ENCODE measurements at places on chromosomes 3 and 15. TPM values are rescaled to one million over a fixed set of nuclear protein-coding genes. Genes with fewer than 3 reads are reported as not detected.

- H3K27ac ChIP-seq: no peak overlapping the region
- no peak for DNase-seq
- H3K27me3 ChIP-seq: no peaks in the 10 kb centered on the region
- H3K4me1 ChIP-seq: no peaks in the 10 kb centered on the region
- no peaks in the 10 kb centered on the region for H3K36me3 ChIP-seq
- H3K4me3 ChIP-seq: no peak overlapping the region
Observed at GRCh38 chr3:127867412-127867811, 45.1 kb upstream of the MGLL start.

DNA sequence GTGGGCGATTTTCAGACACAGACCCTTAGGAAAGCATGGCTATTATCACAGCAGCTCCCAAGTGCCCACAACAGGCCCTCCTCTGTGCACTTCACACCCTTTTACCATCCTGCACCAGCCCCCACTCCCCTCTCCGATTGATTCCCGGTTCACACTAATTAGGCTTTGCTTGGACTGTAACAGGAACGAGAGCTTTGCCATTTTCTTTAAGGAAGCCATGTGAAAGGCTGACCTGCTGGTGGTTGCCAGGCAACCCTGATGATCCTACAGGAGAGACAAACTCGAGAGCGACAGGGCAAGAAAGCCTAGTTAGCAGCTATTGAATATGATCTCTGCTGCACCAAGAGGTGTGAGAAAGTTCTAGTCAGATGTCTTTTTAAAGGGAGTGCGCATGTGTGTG lies 28.2 kb upstream of the DET1 start:
- DNase-seq: no peak
- no peaks in the 10 kb centered on the region for H3K4me1 ChIP-seq

DNA sequence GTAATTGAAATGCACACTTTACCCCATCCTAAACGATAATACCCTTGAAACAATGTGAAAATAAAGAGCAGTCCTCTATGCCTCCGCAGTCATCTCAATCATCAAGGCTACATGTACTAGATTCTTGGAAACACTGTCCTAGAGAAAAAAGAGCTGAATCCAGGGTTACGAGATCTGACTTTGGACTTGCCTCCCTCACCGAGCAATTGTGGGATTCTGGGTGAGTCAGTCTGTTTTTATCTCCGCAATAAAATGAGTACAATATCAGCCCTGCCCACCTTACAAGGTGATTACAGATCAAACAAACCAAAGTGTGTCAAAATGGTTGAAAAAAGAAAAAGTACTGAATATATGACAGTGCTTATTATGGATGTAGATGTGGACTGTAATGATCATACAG lies 152.3 kb upstream of the SNTN start:
- no peak overlapping the region for H3K4me3 ChIP-seq
- DNase-seq: no peak
- H3K27ac ChIP-seq: no peak overlapping the region
- no peaks in the 10 kb centered on the region for H3K36me3 ChIP-seq

- no peak overlapping the region for H3K4me3 ChIP-seq
- no peaks in the 10 kb centered on the region for H3K27me3 ChIP-seq
- H3K4me1 ChIP-seq: peaks cover 12% of the 10 kb centered on the region
- H3K27ac ChIP-seq: no peak overlapping the region
- peaks cover 7% of the 10 kb centered on the region for H3K36me3 ChIP-seq
Observed at GRCh38 chr3:52403955-52404354, 40.9 kb downstream of the SEMA3G start.

- peak overlapping the region; percentile 7 for H3K4me3 ChIP-seq
- peak overlapping the region; percentile 81 for H3K27ac ChIP-seq
- no peaks in the 10 kb centered on the region for H3K27me3 ChIP-seq
- H3K4me1 ChIP-seq: peaks cover 7% of the 10 kb centered on the region
- no peaks in the 10 kb centered on the region for H3K36me3 ChIP-seq
Observed at GRCh38 chr3:125042725-125043406, 12.9 kb downstream of the HEG1 start.

DNA sequence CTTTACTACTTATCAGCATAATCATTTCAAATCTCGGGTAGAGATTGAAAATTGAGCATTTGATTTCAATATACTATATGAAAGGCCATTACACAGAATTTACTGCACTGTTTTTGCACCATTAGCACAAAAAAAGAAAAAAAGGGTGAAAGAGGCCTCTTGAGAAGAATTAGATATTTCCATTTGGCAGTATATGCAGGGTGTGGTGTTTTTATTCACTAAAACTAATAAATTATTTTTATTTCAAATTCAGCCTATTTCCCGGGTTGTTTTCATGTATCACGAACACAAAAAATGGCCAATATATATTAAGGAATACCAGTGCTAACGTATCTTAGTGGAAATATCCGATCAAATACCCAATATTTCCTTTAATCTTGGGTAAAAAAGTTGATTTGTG lies 110.5 kb upstream of the TBL1XR1 start:
- DNase-seq: no peak
- no peak overlapping the region for H3K27ac ChIP-seq
- H3K27me3 ChIP-seq: no peaks in the 10 kb centered on the region
- no peak overlapping the region for H3K4me3 ChIP-seq

DNA sequence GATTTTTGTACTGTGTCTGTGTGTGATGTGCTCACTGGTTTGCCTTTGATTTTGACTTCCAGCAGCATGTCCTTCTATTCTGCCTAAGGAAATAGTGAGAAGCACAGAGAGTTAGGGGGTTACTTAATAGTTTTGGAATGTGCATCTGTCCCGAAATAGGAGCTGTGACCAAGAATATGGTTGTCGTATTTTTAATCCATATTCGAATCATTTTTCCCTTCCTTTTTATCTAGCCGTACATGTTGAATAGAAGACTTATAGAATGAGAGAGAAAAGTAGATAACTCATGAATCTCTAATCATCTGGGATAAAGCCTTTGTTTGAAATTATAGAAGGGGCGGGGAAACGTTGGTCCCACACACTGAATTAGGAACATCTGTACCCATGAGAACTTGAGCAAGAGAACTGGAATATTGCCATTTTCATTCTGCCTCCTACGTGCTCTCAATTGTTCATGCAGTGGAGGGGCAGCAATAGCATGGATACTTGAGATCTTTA lies 23.6 kb downstream of the CRTC3 start:
- peak overlapping the region; percentile 67 for H3K27ac ChIP-seq
- H3K36me3 ChIP-seq: no peaks in the 10 kb centered on the region
- DNase-seq: no peak
- H3K4me3 ChIP-seq: peak overlapping the region; percentile 6

GRCh38 chr15:78316283-78317083 lies 17.1 kb upstream of the SKIC8 start:
- DNase-seq: no peak
- no peaks in the 10 kb centered on the region for H3K4me1 ChIP-seq
- no peaks in the 10 kb centered on the region for H3K36me3 ChIP-seq

DNA sequence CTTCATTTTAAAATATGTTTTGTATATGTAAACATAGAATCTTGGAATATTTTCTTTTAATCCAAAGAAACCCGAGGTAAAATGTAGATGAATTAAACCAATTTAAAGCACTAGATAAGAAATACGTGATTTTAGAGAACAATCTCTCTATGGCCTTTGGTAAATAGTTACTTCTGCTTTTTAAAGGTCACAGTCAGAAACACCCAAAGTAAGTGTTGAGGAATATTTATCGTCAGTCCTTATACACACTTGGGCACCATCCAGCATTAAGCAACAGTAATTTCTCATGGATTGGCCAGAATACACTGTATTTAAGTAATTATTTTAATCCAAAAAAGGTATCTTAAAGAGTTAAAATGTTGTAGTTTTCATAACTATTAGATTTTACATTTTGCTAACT lies 713.2 kb downstream of the NLGN1 start:
- no peak for DNase-seq
- no peaks in the 10 kb centered on the region for H3K27me3 ChIP-seq
- H3K4me1 ChIP-seq: no peaks in the 10 kb centered on the region
- H3K36me3 ChIP-seq: no peaks in the 10 kb centered on the region
- no peak overlapping the region for H3K4me3 ChIP-seq

- no peak overlapping the region for H3K27ac ChIP-seq
- H3K36me3 ChIP-seq: no peaks in the 10 kb centered on the region
- H3K27me3 ChIP-seq: no peaks in the 10 kb centered on the region
- no peaks in the 10 kb centered on the region for H3K4me1 ChIP-seq
- no peak overlapping the region for H3K4me3 ChIP-seq
Observed at GRCh38 chr15:66394915-66395314, 8.2 kb downstream of the MAP2K1 start.

DNA sequence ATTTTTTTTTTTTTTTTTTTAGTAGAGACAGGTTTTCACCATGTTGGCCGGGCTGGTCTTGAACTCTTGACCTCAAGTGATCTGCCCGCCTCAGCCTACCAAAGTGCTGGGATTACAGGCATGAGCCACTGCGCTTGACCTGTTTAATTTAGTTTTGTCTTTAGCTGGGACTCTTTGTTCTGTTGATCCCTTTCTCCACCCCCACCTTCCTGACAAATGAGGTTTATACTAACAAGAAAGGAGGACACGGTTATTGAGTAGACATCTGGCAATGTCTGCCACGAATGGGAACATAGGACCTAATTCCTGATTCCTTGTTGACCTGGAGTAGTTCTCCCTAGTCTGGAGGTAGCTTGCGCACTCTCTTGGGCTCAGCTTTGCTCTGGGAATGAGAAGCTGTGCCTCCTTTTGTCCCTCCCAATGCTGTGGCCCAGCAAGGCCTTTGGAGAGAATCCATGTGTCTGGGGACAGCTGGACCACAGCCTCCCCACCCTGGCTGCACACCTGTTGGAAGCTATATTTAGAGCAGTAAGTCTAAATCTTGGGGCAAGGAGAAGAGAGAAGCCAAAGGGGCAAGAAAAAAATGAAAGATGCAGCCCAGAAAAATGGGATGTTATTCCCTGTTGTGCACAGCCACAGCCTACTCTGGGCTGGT lies 53.2 kb upstream of the ADPGK start:
- no peak overlapping the region for H3K4me3 ChIP-seq
- no peak overlapping the region for H3K27ac ChIP-seq
- H3K36me3 ChIP-seq: no peaks in the 10 kb centered on the region
- no peaks in the 10 kb centered on the region for H3K27me3 ChIP-seq
- H3K4me1 ChIP-seq: no peaks in the 10 kb centered on the region
- DNase-seq: no peak

DNA sequence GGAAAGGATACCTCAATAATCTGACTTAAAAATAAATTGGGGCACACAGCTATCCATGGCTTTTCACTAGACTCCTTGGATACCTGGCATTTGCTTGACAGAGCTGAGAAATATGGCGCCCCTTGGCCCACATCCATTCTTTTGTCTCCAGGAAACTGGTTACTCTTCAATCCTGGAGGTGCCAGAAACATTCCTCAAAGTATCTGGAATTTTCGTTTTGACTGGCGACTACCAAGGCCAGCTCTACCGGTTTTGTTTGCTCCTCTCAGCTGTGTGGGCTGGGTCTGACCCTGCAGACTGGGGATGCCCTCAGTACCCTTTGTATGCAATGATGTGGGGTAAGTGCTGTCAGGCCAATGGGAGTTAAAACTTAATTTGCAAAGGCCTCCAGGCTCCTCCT lies 27.0 kb downstream of the KATNBL1 start:
- H3K27me3 ChIP-seq: no peaks in the 10 kb centered on the region
- H3K27ac ChIP-seq: no peak overlapping the region
- no peak overlapping the region for H3K4me3 ChIP-seq
- no peak for DNase-seq

DNA sequence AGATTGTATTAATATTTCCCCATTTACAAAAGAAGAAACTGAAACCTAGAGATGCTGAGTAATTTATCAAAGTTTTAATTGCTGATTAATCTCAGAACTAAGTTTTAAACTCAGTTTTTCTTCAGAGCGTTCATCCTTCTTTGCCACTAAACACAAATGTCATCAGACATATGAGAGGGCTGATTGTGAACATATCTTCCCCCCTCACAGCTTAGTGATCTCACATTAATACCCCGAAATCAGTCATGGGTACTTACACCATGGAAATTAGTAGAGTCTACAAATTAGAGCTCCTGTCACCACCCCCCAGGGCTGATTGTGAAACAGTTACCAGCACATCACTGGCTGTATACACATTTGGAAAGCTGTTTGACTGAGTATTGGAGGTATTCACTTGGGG lies 189.3 kb upstream of the SGO1 start:
- no peak for DNase-seq
- H3K4me3 ChIP-seq: no peak overlapping the region
- H3K36me3 ChIP-seq: no peaks in the 10 kb centered on the region
- H3K4me1 ChIP-seq: no peaks in the 10 kb centered on the region
- H3K27me3 ChIP-seq: no peaks in the 10 kb centered on the region

Gene SERPINI2
- total RNA-seq: not detected

Gene CLDN18
- not detected for total RNA-seq

Gene THBS1
- 386 TPM for total RNA-seq

Gene LTF
- total RNA-seq: 78.7 TPM

Gene PLA2G4D
- total RNA-seq: not detected

Gene POC1A
- 2.6 TPM for total RNA-seq

Gene MRAS
- 74.8 TPM for total RNA-seq

Gene MAP1A
- total RNA-seq: 2.8 TPM

Gene PP2D1
- total RNA-seq: not detected

Gene WDR93
- 1.0 TPM for total RNA-seq

Gene ONECUT1
- not detected for total RNA-seq

Gene ANKRD34C
- total RNA-seq: not detected

Gene MKRN2OS
- not detected for total RNA-seq
